ENCODE measurements at places on chromosomes 1 and 21. TPM values are rescaled to one million over a fixed set of nuclear protein-coding genes. Genes with fewer than 3 reads are reported as not detected.

Gene OR2M3
- total RNA-seq = not detected

Gene OPRD1
- 1.7 TPM for total RNA-seq

Gene GPR157
- 4.1 TPM for total RNA-seq

Gene OR2T29
- total RNA-seq = not detected

Gene MEGF6
- total RNA-seq = 1.00 TPM

Gene PRPF38B
- 32.1 TPM for total RNA-seq

Gene NT5C1A
- total RNA-seq = not detected

Gene KCNN3
- total RNA-seq = under 0.01 TPM

Gene PDE9A
- 1.7 TPM for total RNA-seq

Gene HSD3B2
- not detected for total RNA-seq

Gene PRAMEF12
- not detected for total RNA-seq

Gene YIPF1
- 31.3 TPM for total RNA-seq

Gene FABP3
- 0.69 TPM for total RNA-seq

Gene ELK4
- total RNA-seq = 16.9 TPM

Gene FAM131C
- total RNA-seq = not detected

Gene FALEC
- not detected for total RNA-seq

Gene C1QB
- total RNA-seq = not detected

Gene OR2T33
- total RNA-seq = not detected

Gene OR14K1
- total RNA-seq = not detected

Gene DRAXIN
- under 0.01 TPM for total RNA-seq

Gene DFFA
- 45.2 TPM for total RNA-seq

Gene SRM
- 34.2 TPM for total RNA-seq

Gene NADK
- total RNA-seq = 72.7 TPM

Gene NCAM2
- total RNA-seq = 10.0 TPM

Gene ARHGAP29
- total RNA-seq = 0.69 TPM

Gene AMY1A
- not detected for total RNA-seq

Gene LCE1F
- not detected for total RNA-seq

Gene KIRREL1
- total RNA-seq = 79.2 TPM

Gene SLC9A1
- total RNA-seq = 8.0 TPM

Gene KLHDC9
- total RNA-seq = 0.31 TPM

Gene OPTC
- total RNA-seq = not detected

Gene C4BPA
- total RNA-seq = not detected

Gene COL16A1
- total RNA-seq = 14.7 TPM

Data from melanocyte of skin (primary cell).